Smooth muscle cell of the brain vasculature (primary cell): ENCODE measurements at places on chromosomes 7 and 10.

- no peak for DNase-seq
Observed at GRCh38 chr7:114981323-114981722, 59.4 kb downstream of the MDFIC start.

GRCh38 chr7:32501522-32501921 lies 6.2 kb downstream of the AVL9 start:
- DNase-seq, result no peak

GRCh38 chr7:50307368-50308032 lies 3.0 kb downstream of the IKZF1 start:
- no peak for DNase-seq

DNA sequence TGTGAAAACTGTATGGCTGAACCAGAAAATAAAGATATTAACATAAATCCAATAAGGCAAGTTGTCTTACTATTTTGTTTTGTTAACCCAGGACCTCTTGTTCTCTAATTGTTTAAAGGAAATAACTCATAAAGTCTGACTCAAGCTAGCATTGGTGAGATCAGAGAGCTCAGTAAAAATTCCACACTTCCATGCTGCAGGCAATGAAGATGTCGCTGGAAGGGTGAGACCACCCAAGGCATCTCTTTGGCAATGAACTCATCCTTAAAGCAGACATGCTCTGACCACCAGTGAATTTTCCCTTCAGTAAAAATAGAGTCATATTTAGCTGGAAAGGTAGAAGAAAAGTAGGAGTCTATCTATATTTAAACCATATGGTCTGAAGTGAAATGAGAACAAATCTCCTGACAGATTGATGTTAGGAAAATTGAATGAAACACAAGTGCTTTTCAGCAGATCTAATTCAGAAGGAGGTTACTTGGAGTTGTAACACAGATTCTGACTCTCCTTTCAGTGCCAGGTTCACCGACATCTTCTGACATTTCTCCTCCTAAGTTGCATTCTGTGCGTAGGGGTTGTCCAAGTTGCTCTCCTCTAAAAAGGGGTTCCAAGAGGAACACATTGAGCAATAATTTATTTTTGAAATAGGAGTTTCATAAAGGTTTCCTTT lies 32.8 kb upstream of the VIPR2 start:
- no peak for DNase-seq

- no peak for DNase-seq
Observed at GRCh38 chr10:12350167-12350872, 973 bp downstream of the CAMK1D start.

DNA sequence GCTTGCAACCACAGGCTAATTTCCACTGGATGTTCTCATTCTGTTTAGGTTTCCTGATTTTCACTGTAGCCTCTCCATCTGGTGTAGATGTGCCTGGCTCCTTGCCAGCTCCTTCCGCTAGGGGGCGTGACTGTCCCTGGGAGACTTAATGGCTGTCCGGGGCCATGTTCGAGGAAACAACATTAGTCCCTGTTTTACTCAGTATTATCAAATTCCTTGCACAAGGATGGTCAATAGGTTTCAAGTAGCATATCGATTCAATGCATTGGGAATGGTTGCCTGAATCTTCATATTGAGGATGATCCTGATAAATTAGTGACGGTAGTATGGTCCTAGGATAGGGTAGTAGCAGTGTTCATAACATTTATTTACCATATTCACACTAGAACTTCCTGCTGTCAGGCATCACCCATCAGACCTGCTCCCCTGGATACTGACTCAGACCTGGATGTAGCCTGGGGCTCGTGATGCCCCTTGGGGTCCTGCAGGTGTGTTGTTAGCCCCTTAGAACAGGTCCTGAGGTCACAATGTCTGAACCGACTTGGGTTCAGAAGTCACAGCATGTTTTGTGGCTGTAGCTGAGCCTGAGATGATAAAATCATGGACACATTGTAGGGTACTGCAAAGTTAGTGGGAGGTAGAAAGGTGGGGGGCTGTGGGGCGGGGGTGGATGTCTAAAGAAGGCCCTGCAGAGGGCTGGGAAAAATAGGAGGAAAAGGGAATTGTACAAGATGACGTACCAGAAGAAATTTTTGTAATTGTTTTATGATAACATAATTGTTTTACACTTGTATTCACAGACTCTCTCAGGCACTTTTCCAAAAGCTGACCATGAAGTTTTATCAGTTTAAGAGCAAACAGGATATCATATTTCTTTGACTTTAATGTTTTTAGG lies 8.9 kb upstream of the EXOC6 start:
- DNase-seq, result no peak

DNA sequence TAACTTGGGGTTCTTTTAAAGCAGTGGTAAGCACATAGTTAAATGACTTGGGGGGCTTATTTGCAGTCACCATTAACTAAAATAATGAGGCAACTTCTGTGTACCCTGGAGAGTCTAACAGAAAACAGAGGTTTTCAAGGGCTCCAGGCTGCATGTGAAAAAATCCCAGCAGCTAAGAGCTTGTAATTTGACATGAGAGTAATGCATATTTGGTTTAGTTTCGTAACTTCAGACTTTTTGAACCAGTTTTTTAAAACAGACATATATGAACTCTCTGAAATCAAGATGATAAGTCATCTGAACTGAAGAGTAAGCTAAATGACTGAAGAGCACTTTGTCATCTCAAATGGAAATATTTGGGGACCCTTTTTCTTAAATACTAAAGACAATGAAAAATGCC lies 40.2 kb upstream of the IFRD1 start:
- no peak for DNase-seq

DNA sequence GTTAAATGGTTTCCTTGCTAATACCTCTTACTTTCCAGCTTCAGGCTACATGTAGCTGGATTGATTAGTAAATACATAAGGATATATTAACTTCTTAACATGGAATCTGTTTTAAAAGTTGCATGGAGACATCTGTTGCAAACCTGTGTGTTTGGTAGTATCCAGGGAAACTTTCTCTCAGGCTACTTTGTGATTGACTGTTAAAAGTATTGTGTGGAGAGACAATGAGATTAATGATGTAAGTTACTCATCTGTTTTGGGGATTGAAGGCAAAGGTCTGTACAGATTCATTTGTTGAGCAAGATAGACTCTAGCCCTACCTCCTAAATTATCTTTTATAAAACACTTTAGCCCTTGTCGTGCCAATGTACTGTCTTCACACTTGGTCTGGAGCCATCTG lies 6.6 kb downstream of the CREB5 start:
- no peak for DNase-seq

GRCh38 chr10:132577350-132578003 lies 39.9 kb downstream of the INPP5A start:
- no peak for DNase-seq

DNA sequence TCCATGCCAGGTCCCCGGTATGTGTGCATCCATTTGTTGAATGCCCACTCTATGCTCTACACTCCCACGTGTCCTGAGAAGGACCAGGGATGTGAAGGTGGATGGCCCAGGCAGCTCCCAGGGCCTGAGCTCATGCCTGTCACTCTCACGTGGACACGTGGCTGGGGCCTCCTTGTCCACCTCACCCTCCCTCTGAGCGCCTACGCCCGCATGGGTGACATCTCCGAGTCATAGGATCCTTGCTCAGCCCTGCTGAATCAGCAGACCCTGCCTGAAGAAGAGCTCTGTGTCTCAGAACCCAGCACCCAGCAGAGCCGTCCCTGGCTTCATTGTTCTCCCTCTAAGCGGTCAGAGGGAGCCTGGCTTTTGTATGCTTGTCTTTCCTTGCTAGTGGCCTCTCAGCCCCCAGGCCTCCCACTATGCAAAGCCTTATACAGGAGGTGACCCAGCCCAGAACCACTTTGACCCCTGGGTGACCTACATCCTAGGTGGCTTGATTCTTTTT lies 107.9 kb upstream of the PPIF start:
- no peak for DNase-seq

GRCh38 chr10:58648131-58648530 lies 135.5 kb downstream of the BICC1 start:
- no peak for DNase-seq

GRCh38 chr10:133179651-133180050 lies 19.6 kb downstream of the KNDC1 start:
- DNase-seq, result no peak

DNA sequence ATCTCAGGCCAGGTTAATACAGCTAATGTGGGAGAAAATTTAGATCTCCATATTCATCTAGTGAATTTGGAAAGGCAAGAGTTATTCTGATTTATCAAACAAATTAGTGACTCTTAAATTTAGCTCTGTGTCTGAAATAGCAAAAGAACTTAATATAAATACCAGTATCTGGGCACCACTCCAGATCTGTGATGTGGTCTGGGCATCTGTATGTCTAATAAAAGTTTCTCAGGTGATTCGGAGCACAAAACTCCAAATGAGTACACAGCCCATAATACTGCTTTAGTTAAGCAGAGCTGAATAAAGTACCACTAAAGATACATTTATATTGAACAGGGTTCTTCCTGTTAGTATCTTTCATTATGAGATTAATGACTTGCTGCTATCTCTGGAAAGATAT lies 261.4 kb downstream of the BAMBI start:
- DNase-seq, result no peak

DNA sequence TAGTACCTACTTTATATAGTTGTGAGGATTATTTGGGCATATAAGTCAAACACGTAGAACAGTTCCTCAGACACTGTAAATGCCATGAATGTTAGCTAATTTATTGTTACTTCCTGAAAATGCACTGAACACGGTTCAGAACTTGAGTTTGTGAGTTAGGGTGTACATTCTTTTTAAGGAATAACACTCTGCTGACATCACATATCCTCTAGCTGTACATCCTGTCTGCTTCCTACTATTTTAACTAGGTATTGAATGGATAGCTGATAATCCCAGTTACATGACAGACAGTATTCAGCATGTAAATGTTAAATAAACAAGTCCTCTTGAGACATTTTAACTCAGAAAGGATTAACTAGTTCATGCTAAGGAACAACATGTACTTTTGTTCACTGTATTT lies 16.0 kb downstream of the SAMD8 start:
- DNase-seq, result no peak

DNA sequence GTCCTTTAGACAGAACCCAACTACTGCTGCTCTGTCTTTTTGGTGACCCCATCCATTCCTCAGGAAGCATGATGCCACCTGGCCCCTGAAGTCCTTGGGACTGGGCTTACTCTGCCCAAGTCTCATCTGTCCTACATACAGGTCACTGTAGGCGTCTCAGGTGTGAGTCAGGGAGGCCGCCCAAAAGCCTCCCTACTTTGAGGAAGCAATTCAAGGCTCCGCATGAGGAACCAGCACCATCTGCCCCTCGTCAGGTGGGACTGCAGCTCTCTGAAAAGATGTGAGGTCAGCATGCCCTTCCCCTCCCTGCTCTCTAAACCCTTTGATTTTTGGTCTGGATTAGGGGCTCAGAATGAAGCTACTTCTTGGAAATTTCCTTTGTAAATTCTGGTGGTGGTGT lies 354.8 kb downstream of the CXCL12 start:
- no peak for DNase-seq

DNA sequence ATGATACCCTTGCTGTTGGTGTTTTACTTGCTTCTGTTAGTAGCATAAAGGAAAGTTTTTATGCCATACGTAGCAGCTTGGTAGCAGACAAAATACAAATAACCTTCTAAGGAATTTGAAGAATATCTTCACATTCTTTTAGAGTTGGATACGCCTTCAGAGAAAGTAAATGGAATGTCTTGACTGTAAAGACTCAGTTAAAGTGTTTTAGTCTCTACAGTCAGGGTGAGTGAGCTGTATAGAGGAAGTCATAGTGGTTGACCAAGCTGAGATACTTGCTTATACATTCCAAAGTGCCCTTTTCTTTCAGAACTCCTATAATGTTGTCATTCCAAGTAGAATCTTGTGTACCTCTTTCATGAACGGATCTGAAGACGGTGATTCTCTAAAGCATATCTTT lies 37.7 kb downstream of the RABGEF1 start:
- no peak for DNase-seq

DNA sequence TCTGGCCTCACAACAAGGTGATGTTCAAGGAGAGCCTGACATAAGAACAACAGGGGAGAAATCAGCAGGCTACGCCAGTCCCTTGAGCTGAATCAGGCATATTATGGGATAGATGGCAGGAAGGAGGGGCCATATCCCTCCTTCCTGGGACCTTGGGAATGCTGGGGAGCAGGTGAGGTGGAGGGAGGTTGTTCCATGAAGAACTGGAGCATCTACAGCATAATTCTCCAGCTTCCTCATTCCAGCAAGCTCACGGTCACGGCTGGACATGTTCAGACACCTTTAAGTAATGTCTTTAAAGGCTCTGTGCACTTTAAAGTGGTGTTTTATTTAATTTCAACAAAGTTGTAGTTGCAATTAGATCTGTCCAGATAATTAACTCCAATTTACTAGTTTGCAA lies 780.5 kb downstream of the TYW1 start:
- no peak for DNase-seq

- no peak for DNase-seq
Observed at GRCh38 chr7:120941856-120942255, 8.7 kb upstream of the ING3 start.
